ENCODE measurements at places on chromosomes 6 and 20.

DNA sequence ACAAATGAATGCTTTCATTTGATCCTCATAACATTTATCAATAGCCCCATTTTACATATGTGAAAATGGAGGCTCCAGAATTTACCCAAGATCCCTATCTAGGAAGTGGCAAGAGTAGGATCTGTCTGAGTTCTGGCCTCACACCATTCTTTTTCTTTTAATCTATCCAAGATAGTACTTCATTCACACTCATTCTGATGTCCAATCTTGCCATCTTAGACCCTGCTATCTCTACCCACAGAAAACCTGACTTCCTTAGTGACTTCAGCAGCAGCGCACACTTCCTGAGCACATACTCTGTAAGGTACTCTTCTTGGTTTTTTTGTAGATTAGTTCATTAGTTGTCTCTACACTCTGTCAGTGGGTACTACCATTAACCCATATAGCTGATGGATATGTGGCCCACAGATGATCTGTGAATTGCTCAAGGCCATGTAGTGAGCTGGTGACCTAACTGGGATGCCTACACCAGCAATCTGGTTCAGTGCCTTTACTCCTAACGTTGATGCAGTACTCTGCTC is 36.3 kb downstream of the COX4I2 start:
- no peaks in the 10 kb centered on the region for H3K27me3 ChIP-seq
- H3K27ac ChIP-seq: peak overlapping the region; percentile 68
- no peak overlapping the region for H3K4me3 ChIP-seq
- H3K36me3 ChIP-seq: peaks cover 22% of the 10 kb centered on the region

DNA sequence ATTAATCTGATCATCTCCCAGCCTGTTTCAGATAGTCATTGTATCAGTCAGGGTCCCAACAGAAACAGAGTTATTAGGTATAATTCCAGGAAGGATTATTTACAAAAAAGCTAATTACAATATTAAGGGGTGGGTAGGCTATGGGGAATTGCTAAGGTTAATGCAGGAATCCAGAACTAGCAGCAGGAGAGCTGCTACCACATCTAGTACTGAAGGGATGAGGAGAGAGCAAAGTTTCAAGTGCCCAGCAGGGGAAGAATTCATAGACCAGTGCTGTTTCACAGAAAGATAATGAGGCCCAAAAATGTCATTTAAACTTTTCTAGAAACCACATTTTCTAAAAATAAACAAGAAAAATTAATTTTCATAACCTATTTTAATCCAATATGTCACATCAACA is 284.2 kb downstream of the HACE1 start:
- no peaks in the 10 kb centered on the region for H3K27me3 ChIP-seq
- DNase-seq: no peak
- H3K27ac ChIP-seq: no peak overlapping the region

GRCh38 chr6:3650959-3651697 is 100.4 kb downstream of the PXDC1 start:
- H3K4me3 ChIP-seq: no peak overlapping the region
- H3K27ac ChIP-seq: no peak overlapping the region
- H3K4me1 ChIP-seq: no peaks in the 10 kb centered on the region
- H3K27me3 ChIP-seq: no peaks in the 10 kb centered on the region
- no peaks in the 10 kb centered on the region for H3K36me3 ChIP-seq

- H3K27me3 ChIP-seq: peaks cover 98% of the 10 kb centered on the region
- peaks cover 38% of the 10 kb centered on the region for H3K4me1 ChIP-seq
- H3K4me3 ChIP-seq: no peak overlapping the region
- no peaks in the 10 kb centered on the region for H3K36me3 ChIP-seq
- DNase-seq: no peak
Measured at GRCh38 chr20:22584922-22585785, 782 bp upstream of the FOXA2 start.

DNA sequence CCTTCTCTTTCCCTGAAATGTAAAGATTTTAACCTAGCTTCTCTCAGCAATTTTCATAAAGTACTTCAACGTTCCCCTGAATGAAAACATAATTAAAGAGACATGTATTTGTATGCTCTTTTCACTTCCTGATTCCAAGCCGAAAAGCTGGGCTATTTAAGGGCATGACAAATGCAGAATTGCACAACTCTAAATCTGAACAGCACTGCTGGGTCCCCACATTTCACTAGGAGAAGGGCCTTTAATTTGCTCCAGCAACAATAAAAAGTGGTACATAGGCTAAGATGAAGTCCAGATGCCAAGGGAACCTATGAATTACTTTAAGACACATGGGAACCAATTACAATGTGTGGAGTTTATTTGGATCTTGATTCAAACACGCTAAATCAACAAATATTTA is 42.0 kb downstream of the IRAK1BP1 start:
- H3K4me1 ChIP-seq: peaks cover 9% of the 10 kb centered on the region
- H3K4me3 ChIP-seq: no peak overlapping the region
- no peak for DNase-seq
- no peak overlapping the region for H3K27ac ChIP-seq

- no peaks in the 10 kb centered on the region for H3K27me3 ChIP-seq
- H3K27ac ChIP-seq: peak overlapping the region; percentile 96
- peak overlapping the region; percentile 70 for H3K4me3 ChIP-seq
- peaks cover 22% of the 10 kb centered on the region for H3K4me1 ChIP-seq
Measured at GRCh38 chr6:28337121-28337520, 1.2 kb upstream of the ZSCAN31 start.

DNA sequence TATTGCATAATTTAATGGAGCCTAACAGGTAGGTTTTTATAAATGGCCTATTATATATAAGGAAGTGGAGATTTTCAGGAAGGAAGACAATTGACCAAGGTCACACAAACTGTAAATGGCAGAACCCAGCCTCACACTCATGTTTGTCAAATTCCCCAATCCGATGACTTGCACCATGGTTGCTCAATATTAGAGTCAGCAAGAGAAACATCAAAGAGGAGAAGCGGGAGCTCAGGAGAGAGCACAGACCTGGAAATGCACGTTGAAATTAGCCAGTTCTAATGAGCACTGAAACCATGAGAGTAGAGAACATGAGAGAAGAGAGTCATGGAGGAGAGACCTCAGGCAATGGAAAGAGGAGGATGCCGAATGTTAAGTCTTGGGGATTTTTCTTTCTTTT is 13.5 kb upstream of the MLIP start:
- no peaks in the 10 kb centered on the region for H3K27me3 ChIP-seq
- H3K4me1 ChIP-seq: no peaks in the 10 kb centered on the region
- DNase-seq: no peak
- no peak overlapping the region for H3K27ac ChIP-seq
- H3K4me3 ChIP-seq: no peak overlapping the region
- H3K36me3 ChIP-seq: no peaks in the 10 kb centered on the region

DNA sequence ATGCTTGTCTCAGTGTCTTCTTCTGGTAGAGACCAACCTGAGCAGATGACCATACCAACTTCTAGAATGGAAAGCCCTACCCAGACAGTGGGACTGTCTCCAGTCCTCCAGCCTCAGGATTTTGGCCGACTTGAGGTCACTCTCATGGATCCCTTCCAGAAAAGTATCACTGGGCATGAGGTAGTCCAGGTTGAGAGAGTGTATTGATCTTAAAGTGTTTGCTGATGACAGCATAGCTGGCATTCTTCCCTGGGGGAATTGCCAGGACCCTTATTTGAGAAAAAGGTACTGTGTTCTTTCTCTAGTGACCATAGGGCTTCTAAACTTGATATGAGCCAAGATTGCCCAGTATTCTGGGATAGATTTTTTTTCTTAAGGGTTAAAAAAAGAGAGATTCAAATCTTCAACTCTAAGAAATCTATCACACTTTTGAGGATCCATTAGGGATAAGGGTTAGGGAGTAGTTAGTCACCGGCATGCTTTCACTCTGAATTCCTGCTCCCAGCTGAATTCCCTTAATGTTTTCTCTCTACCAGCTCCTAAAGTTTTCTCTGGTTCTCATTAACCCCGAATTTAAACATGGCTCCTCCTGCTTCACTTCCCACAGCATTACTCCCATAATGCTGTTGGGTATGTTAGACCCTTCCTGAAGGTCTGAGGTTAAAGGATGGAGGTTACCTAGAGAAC is 73.6 kb upstream of the FLRT3 start:
- H3K27ac ChIP-seq: no peak overlapping the region
- H3K27me3 ChIP-seq: no peaks in the 10 kb centered on the region
- no peaks in the 10 kb centered on the region for H3K4me1 ChIP-seq

DNA sequence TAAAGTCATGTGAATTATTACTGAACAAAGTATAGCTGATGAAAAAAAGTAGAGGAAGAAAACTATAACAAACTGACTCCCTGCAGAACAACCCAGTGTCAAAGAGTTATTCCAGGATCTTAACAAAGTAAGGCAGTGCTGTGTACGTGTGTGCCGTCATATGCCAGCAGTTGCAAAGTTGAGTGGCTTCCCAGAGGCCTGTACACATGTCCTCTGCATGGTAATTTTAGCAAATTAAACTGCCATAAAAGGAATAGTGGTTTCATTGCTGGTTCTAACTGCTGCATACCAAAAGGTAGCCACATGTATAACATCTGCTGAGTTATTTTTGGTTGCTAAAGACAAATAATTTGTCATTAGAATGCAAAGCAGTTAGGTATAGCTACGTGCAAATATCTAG is 44.8 kb downstream of the RIPOR2 start:
- H3K27ac ChIP-seq: no peak overlapping the region
- H3K4me3 ChIP-seq: no peak overlapping the region
- H3K4me1 ChIP-seq: no peaks in the 10 kb centered on the region
- H3K36me3 ChIP-seq: no peaks in the 10 kb centered on the region

- H3K27ac ChIP-seq: no peak overlapping the region
- no peaks in the 10 kb centered on the region for H3K27me3 ChIP-seq
- peaks cover 6% of the 10 kb centered on the region for H3K4me1 ChIP-seq
- H3K36me3 ChIP-seq: no peaks in the 10 kb centered on the region
- no peak overlapping the region for H3K4me3 ChIP-seq
Measured at GRCh38 chr6:118859517-118860064, 34.4 kb upstream of the ASF1A start.

All from esophagus muscularis mucosa (tissue), 4 donors.